ENCODE measurements at places on chromosomes 2 and 18. TPM values are rescaled to one million over a fixed set of nuclear protein-coding genes. Genes with fewer than 3 reads are reported as not detected.
A peak's percentile ranks its signal among the peaks of the same experiment; 100 is the strongest.

GRCh38 chr18:75251466-75251865, 40.9 kb downstream of the TSHZ1 start:
- peaks cover 78% of the 10 kb centered on the region for H3K4me1 ChIP-seq
- H3K27ac ChIP-seq, result peak overlapping the region; percentile 0
- no peaks in the 10 kb centered on the region for H3K27me3 ChIP-seq

TDRD15 gene
- not detected for total RNA-seq

- H3K27ac ChIP-seq, result no peak overlapping the region
- peaks cover 18% of the 10 kb centered on the region for H3K4me1 ChIP-seq
- H3K4me3 ChIP-seq, result no peak overlapping the region
- no peak for DNase-seq
- H3K27me3 ChIP-seq, result no peaks in the 10 kb centered on the region
Observed at GRCh38 chr18:13539843-13540476, 186.4 kb downstream of the FAM210A start.

- DNase-seq, result no peak
- no peak overlapping the region for H3K4me3 ChIP-seq
- no peaks in the 10 kb centered on the region for H3K36me3 ChIP-seq
- H3K27ac ChIP-seq, result no peak overlapping the region
Observed at GRCh38 chr2:71892896-71893295, 254.8 kb downstream of the CYP26B1 start.

UGT1A8 gene
- total RNA-seq, result not detected

OTOS gene
- total RNA-seq, result not detected

All from heart right ventricle (tissue), 16 donors.